ENCODE measurements at places on chromosomes 3 and 15.

GRCh38 chr3:172074032-172074431, 34.7 kb downstream of the FNDC3B start:
- DNase-seq: no peak

GRCh38 chr15:44096596-44096995, 98.5 kb downstream of the FRMD5 start:
- no peak for DNase-seq

DNA sequence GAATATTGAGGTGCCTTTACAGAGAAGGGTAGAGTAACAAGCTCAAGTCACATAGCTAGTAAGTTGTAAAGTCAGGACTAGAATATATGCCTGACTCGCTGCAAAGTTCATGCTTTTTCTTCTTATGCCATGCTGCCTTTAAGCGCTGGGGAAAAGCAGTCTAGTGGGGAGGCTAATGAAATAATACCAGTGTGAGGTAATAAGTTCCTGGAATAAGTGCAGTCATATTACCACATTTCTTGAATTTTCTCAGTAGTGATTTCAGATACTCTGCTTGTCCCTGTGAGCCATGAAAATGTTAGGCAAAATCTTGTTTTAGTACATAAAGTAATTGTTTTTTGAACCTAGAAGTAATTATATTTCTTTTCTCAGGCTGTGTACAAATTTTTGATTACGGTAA, 71.8 kb downstream of the SYN2 start:
- DNase-seq: no peak

- DNase-seq: no peak
Observed at GRCh38 chr3:100081986-100082692, 32.2 kb downstream of the FILIP1L start.

DNA sequence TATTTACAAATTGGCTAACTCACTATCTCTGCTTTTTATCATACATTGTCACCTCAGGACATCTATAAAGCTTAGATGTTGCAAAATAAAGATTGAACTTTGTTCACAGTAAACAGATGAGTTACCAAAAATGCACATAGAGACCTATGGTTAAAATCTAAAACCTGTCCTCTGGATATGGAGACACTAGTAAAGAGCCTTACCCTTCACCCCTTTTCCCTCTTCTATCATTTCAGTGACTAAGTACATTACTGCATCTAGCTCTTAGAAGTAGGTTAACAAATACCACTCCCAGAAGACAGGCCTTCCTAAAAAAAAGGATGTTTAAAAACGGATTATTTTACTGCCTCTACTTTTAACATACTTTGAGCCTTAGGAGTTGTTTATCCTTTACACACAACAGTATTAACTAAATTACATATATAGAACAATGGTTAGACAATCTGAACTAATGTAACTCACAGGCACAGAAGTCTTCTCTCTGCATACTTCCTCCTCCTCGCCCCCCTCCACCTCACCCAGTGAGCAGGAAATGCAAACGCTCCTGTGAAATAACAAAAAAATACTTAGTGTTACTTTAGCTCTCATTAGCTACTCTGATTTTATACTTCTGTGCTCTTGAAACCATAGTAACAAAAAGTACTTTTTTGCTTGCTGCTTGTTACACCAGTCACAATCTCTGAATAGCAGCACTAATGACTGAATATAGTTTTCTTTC, 23.3 kb downstream of the IREB2 start:
- no peak for DNase-seq

DNA sequence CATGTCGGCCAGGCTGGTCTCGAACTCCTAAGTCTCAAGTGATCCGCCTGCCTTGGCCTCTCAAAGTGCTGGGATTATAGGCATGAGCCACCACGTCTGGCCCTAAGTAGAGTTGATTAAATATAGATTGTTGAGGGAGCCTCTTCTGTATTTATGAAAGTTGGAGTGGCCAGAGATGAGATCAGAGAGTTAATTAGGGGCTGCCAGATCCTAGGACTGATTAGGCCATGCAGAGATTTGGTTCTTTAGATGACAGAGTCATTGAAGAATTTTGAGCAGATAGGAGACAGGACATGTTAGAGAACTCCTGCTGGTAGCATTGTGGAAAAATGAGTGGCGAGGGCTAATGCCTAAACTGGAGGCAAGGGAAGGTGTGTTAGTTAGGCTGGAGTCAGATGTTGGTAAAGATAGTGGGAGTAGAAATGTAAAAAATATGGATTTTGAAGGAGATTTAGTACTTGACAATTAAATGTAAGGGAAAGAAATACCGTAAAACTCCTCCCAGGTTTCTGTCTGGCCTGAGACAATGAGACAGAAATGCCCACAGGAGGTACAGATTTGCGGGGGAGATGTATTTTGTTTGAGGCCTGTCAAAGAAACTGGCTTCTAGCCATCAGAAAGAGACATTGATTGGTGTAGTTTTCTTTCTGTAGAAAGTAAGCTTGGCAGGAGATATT, 23.4 kb downstream of the SACM1L start:
- peak; percentile 19 for DNase-seq

DNA sequence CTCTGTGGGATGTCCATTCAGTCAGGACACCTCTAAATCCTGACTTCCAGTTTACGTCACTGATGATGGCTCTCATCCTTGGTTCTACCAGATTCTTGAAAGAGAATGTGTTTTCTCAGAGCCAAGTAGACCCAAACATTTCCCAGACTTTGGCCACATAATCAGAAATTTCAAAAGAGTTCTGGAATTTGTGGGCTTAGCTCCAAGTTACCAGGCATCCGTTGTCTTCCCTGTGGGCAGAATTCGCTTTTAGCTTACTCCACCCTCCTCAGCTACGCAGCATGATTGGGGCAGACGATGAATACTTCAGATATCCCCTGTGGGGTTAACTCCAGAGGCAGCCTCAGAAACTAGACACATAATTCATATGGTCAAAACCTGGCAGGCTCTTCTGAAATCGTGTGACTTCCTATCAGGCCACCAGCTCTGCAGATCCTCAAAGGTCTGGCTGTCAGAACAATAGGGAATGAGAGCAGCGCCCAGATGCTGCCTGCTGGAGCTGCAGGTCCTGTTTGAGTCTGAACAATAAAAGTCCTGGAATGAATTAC, 30.6 kb downstream of the CRTC3 start:
- DNase-seq: peak; percentile 90

- DNase-seq: no peak
Observed at GRCh38 chr15:80836223-80836622, 57.1 kb downstream of the CEMIP start.

- DNase-seq: peak; percentile 36
Observed at GRCh38 chr15:74050556-74051234, 31.7 kb downstream of the GOLGA6A start.

DNA sequence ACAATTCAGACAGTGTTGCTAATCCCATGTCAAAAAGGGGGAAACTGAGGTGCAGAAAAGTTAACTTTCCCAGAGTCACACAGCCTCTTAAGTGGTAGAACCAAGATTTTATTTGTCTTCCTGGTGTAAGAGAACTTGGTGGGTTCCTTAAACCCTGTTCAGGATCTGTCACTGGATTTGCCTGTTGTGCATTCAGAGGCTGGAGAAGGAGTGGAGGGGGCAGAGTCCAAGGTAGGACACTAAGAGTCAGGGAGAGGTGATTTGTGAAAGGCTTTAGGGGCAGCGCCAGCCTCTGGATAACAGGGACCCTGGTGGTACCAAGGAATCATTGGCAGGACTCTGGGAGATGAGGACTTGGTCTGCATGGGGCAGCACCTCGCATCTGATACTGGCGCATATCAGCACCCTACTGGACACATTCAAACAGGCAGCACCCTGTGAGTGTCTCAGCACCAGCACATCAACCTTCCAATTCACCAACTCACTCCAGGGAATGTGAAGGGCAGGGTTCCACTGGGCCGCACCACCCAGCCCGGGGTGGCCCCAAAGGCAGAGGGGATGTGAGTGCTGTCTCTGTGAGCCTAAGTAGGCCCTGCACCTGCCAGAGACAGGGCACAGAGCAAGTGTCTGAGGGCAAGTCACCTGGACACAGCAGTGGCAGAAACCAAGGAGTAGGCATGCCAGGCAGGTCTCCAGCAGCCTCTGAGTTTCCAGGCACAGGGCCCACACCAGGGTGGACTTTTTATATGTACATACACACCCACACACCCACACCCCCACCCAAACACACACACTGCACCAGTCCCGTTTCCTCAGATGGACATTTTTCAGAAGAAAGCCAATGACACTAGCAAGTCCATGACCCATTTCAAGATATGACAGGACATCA, 71.6 kb downstream of the LIPC start:
- no peak for DNase-seq

GRCh38 chr3:122533931-122534334, 19.2 kb upstream of the KPNA1 start:
- DNase-seq: peak; percentile 85

DNA sequence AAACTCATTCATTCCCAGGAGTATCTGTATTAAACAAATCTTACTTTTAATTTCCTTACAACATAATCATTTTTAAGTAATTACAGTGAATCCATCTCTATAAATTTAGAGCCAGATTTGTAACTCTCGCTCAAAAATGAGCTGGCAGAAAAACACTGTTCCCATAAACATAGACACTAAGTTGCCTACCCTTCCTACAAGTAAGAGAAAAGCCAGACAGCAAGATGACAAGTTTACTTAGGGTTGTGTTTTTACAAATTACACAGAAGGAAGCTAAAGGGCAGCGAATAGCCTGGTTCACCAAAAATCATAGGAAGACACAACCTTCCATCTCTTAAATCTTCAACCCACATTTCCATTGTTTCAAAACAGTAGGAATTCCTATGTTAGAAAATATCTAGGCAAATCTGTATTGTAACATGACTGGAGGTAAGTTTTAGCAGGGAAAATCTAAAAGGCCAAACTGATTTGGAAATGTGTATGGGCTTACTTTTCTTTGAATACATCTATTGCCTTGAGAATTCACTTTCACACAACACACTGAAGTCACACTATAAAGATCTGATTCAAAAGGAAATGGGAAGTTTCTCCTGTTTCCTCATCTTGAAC, 21.7 kb downstream of the HERC1 start:
- no peak for DNase-seq

GRCh38 chr3:107994181-107994580, 96.7 kb downstream of the CD47 start:
- DNase-seq: no peak

GRCh38 chr15:91283155-91283554, 183.1 kb downstream of the SV2B start:
- no peak for DNase-seq

GRCh38 chr15:78928616-78929093, 16.2 kb downstream of the CTSH start:
- DNase-seq: no peak

- DNase-seq: no peak
Observed at GRCh38 chr15:68829068-68829467, 8.4 kb upstream of the ANP32A start.

GRCh38 chr3:61236556-61236955, 14.7 kb downstream of the FHIT start:
- DNase-seq: no peak

DNA sequence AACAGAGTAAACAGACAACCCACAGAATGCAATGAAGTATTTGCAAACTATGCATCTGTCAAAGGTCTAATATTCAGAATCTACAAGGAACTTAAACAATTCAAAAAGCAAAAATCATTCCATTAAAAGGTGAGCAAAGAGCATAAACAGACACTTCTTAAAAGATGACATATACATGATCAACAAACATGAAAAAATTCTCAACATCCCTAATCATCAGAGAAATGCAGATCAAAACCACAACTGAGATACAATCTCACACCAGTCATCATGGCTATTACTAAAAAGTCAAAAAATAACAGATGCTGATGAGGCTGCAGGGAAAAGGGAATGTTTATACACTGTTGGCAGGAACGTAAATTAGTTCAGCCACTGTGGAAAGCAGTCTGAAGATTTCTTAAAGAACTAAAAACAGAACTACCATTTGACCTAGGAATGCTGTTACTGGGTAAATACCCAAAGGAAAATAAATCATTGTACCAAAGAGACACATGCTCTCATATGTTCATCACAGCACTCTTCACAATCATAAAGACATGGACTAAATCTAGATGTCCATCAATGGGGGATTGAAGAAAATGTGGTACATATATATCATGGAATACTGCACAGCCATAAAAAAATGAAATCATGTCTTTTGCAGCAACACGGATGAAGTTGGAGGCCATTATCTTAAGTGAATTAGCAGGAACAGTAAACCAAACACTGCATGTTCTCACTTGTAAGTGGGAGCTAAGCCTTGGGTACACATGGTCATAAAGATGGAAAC, 393.3 kb upstream of the CBLB start:
- DNase-seq: no peak

- no peak for DNase-seq
Observed at GRCh38 chr3:78995087-78995486, 772.7 kb downstream of the ROBO1 start.

- DNase-seq: peak; percentile 14
Observed at GRCh38 chr3:136070953-136071949, 105.7 kb downstream of the PPP2R3A start.

GRCh38 chr3:41200669-41201021, 1.3 kb downstream of the CTNNB1 start:
- peak; percentile 29 for DNase-seq

DNA sequence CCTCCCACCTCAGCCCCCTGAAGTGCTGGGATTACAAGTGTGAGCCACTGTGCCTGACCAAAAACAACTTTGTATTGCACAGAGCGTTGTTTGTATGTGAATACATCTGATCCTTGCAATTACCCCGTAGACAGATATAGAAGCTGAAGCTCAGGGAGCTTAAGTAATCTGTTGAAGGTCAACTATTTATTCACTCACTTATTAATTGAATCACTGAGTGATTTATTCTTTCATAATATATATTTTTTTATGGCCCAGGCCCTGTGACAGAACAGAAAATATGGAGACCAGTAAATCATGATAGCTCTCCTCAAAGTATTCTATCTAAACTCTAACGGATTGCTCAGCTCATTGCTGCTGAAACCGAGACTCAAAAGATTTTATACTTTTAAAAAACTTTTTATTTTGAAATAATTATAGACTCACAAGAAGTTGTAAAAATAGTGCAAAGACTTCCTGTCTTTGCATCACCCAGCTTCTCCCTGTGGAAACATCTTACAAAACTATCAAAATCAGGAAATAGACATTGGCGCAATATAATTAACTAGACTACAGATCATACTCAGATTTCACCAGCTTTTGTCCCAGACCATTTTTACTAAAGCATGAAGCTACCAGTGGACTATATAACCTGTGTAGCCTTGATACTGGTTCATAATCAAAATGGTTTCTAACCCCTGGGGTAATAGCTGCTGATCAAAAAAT, 466.1 kb downstream of the PDCD6IP start:
- DNase-seq: no peak
